ENCODE measurements at places on chromosomes 16 and 17.

GRCh38 chr17:59193336-59193862, 16.4 kb upstream of the SMG8 start:
- no peak for DNase-seq

- DNase-seq = no peak
Measured at GRCh38 chr17:46947216-46947615, 24.3 kb downstream of the GOSR2 start.

DNA sequence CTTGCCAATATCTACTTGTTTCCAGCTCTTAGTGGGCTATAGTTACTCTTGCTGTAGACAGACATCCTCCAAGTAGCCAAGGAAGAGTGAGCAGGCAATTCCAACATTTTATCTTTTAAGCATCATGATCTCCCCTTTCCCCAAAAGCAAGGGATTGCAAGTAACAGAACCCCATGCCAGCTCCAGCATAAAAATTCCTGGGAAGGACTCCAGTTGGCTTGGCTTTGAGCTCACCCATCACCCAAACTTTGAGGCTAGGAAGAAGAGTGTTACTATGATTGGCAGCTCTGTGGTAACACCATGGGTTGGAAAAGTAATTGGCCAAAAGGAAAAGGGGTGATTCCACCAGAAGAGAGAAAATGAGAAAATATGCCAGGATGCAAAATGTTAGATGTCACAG, 1086.4 kb upstream of the RBFOX1 start:
- no peak for DNase-seq

GRCh38 chr16:89289428-89290395, 72.2 kb downstream of the ZNF778 start:
- peak; percentile 76 for DNase-seq

GRCh38 chr17:75614556-75615270, 18.5 kb upstream of the SMIM5 start:
- no peak for DNase-seq

DNA sequence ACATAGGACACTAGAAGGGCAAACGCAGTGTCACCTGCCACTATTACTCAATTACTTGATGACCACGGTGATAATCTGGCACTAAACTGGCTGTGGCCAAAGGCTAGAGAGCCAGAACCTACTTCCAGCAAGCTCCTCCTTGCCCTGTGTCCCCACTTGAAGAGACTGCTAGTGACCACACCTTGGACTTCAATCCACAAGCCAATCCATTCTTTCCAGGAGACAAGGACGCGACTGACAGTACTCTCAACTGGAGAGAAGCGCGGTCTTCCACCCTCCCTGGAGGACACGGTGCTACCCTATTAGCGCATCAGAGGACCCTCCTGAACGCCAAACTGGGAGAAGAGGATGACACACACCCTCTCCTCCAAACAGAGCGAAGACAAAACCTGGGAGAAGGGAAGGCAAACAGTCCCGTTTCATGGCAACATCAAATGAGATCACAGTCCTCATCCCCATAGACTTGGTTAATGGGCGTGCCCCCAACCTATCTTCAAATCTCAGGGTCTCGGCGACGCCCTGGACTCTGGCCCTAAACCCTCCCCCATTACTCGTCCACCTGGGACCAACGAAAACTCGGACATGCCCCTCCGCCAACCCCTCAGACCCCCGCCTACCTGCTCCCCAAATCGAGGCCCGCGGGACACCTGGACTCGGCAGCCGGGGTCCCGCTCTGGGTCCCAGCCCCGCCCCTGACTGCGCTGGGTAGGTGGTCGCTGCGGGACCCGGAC, 508 bp downstream of the FLCN start:
- DNase-seq = no peak

GRCh38 chr17:48541577-48542113, 3.3 kb downstream of the HOXB2 start:
- peak; percentile 51 for DNase-seq

- no peak for DNase-seq
Measured at GRCh38 chr17:79072544-79072943, 2.1 kb upstream of the ENGASE start.

- DNase-seq = no peak
Measured at GRCh38 chr17:49976163-49976827, 7.3 kb downstream of the DLX4 start.

GRCh38 chr17:2453866-2454265, 53.0 kb upstream of the MNT start:
- no peak for DNase-seq

DNA sequence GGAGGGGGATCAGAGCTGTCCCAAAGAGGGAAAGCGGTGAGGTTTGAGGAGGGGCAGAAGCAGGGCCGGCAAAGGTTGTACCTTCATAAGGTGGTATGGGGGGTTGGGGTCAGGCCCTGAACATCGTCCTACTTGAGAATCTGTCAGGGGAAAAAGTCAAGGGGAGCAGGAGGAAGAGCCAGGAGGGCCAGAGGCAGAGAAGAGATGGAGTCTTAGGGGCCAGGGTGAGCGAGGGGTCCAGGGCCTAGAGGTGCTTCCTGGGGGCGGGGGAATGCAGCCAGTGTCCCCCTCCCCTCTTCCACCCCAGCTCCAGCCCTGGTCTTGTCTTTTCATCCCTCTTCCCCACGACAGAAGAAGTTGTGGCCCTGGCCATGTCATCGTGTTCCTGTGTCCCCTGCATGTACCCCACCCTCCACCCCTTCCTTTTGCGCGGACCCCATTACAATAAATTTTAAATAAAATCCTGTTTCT, 1.3 kb upstream of the PRRT2 start:
- no peak for DNase-seq

GRCh38 chr17:64984181-64984580, 64.9 kb upstream of the LRRC37A3 start:
- peak; percentile 27 for DNase-seq
